Mesenteric fat pad (tissue), 1 donor: ENCODE measurements at places on chromosomes 1 and 21.

GRCh38 chr1:238279694-238280380 lies 389.1 kb upstream of the ZP4 start:
- DNase-seq: no peak

DNA sequence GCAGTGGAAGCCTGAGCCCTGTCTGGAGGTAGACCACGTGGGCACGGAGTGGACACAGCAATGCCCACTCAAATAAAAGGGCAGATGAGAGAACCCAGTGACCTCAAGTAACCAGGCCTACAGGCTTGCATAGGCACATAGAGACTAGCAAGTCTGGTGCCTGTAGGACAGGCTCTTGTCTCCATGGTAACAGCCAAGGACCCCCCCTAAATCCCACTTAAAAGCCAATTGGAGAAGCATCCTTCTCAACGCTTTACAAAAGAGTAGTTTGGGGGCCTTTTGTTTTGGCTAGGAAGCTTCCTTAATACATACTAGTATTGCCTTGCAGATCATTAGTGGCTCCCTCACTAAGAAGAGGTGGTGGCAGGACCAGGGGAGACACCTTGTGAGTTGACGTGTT lies 63.9 kb downstream of the VWA5B1 start:
- DNase-seq: no peak

GRCh38 chr1:39105841-39106765 lies 80.0 kb downstream of the NDUFS5 start:
- DNase-seq: no peak

GRCh38 chr1:178066296-178066907 lies 27.5 kb upstream of the RASAL2 start:
- DNase-seq: no peak

GRCh38 chr1:71393301-71393700 lies 312.5 kb upstream of the ZRANB2 start:
- no peak for DNase-seq

DNA sequence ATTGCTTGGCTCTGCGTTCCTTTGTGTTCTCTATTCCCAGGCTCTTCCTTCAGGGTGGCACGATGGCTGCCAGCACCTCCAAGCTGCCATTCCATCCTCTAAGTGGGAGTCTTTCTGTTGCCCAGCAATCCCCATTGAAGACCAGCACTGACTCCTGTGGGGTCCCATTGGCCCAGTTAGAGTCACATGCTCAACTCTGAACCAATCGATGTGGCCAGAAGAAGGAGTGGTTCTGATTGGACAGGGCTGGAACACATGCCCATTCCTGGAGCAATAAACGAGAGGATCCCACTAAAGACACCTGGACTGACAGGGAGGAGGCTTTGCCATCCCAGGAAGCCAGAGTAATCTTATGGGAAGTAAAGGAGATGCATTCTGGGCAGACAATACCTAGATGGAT lies 97.2 kb upstream of the IGSF21 start:
- DNase-seq: no peak

- DNase-seq: no peak
These were observed 21.2 kb upstream of the SERBP1 start for GRCh38 chr1:67451356-67451755.

DNA sequence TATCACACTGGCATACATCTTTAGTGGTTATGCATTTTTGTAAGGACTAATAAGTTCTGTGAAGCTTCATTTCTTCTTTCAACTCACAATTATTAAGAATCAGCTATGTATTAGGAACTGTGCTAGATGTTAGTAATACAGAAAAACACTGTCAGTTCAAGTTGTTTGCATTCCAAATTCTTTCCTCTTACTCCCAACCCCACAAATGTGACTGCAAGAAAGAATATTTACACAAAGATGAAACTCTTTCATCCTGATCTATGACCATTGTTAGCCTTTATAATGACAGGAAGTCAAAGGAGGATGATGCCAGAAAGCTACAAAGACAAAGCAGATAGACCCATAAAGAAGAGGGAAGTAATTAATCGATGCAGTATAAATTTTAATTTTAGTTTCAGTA lies 21.0 kb upstream of the GADD45A start:
- no peak for DNase-seq

GRCh38 chr1:156645666-156646065 lies 3.7 kb downstream of the BCAN start:
- no peak for DNase-seq
